HS-5 (cell line): ENCODE measurements at places on chromosomes 7 and 10.

DNA sequence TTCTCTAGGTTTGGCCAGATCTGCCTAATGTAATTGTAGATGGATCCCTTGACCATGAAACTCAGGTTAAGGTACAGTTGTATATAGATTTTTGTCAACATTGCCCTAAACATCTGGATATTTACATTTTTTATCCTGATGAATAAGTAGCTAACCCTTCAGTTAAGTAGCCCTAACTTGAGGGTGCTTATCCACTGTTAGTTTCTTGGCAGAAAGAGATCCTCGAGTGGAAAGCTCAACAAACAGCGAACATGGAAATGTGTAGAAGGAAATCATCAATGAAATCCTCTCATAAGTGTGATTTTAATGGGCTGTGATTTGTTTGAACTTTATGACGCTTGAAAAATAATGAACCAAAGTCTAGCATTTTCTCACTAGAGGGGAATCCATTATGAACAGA is 72.8 kb downstream of the PRSS58 start:
- no peak for DNase-seq

GRCh38 chr10:46516660-46517416 is 39.6 kb downstream of the GPRIN2 start:
- peak; percentile 83 for DNase-seq

DNA sequence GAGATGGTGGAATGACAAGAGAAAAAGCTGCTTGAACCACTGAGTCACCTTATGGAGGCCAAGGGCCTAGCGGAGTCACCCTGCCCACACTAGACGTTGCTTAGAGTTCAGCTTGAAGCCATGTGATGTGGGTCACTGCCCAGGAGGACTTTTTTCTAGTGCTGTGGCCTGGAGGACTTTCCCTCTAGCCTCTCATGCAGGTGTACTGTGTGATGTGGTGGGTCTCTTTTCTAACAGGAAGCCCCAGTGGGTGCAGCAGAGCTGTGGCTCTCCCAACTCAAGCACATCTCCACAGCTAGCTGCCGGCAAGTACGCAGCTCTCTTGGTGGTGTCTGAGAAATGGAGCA is 13.6 kb downstream of the POR start:
- DNase-seq, result no peak

DNA sequence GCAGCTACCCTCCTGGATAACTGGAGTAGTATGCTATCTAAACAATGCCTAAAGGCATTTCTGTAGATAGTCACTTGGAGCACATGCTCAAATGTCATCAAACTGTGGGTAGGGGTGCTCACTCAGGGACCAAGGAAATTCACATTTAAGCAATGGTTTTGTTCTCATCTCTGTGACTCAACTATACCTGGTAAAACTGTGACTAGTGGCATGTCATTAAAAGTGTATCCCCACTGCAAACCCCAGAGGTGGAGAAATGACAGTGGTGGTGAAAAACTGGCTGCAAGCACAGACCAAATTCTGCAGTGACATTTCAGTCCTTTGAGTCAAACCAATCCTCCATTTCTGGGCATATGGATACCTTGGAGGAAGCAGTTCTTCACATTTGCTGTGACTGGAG is 134.2 kb upstream of the EFCAB10 start:
- DNase-seq, result no peak

DNA sequence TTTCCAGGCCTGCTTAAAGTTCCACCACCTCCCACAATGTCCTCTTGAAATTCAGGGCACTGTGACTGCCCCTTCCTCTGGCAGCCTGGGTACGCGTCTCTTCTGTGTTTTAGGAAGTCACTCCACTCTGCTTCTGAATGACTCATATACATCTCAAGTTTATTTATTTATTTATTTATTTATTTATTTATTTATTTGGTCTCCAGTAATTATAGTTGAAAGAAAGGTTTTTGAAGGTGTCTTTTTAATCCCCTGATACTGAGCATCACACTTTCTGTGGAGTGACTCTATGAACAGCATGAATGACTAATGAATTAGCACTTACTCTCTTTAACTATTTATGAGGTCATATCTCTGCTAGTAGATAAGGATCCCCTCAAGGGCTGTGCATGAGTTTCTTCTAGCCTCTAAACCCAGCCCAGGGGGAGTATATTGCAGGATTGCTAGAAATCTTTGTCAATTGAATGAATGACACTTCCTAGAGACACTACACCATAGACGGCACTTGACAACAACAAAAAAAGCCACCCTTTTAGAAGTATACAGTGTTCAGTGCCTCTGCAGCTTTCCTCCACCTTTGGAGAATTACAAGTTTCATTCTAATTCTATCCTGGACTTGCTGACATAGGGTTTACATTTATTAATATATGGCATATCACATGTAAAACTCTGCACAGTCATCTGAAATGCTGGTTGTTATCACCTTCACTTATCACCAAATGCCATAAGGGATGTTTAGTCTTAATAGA is 2.1 kb downstream of the MACC1 start:
- no peak for DNase-seq

GRCh38 chr7:14590206-14590605 is 312.3 kb downstream of the DGKB start:
- peak; percentile 20 for DNase-seq

GRCh38 chr7:26853788-26854393 is 10.5 kb downstream of the SKAP2 start:
- no peak for DNase-seq

DNA sequence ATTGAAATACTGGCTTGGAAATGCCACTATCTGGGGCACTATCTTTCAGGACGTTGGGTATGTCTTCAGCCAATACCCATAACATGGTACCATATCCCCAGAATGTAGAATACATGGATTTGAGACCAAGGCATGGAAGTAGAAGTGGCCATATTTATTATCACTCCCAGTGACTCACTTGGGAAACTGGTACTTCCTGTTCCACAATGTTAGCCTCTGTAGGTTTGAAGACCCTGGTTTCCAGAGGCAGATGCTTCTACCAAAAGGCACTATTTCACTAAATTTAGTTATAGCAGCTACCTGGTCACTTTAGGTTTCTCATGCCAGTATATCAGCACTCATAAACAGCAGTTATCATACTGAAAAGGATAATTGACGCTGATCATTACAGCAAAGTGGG is 184.2 kb downstream of the CCDC71L start:
- no peak for DNase-seq

DNA sequence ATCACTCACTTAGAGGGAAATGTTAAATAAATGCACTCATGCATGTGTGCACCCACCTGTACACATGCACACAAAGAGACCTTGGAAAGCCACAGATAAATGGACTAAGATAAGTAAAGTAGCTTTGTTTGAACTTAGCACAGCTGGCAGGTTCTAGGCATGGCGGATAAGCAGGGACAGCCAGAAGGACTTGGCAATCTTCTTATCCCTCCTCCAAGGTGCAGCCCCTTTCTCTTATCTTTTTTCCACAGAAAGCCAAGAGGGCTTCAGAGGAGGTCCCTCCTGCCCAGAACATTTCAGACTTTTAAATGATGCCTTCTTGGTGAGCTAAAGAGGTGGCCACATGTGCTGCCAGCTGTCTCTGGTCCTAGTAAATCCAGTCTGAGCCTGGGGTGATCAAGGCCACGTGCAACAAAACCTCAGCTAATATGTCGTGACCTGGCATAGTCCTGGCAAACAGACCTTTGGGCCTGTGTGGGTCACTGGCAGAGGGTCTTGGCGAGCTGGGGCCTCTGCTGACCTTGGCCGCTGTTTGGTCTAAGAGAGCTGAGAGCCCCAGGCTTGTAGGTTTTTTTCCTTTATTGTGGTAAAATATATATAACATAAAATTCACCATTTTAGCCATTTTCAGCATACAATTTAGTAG is 43.2 kb upstream of the SLC35B4 start:
- no peak for DNase-seq

DNA sequence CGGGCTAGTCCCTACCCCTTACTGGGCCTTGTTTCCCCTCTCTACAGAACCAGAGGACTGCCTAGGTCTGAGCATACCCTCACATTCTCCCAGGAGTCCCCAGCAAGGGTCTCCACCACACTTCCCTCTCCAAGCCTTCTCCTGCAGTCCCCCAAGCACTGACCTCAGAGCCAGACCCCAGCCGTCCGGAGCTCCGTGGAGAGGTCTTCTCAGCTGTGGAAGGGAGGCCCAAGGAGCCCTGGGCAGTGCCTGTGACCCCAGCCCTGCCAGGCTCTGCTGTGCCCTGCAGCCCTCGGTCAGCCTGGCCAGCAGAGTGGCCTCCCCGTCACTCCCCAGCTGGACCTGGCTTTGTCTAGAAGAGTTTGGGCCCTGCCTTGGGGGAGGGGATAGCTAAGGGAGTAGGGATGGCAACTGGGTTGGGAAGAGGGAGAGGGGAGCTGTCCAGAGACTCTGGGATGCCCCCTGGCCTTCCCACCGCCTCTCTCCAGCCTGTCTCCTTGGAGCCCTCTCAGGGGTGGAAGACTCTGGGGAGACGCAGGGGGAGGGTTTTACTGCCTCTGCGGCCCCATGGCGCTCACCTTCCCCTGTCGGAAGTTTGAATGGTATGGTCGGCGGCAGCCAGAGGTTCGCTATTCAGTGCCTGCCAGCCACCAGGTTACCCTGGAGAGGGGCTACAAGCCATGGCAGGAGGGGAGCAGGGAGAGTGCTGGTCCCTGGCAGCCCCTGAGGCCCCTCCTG is at the start of gene C10orf105:
TSS of gene C10orf105 (minus strand) at position 315 of the 738 bp plus-strand sequence. CDS start 3,441 bp downstream, outside the sequence.
- no peak for DNase-seq

- no peak for DNase-seq
These were observed 52.8 kb downstream of the PWWP2B start for GRCh38 chr10:132449811-132450181.

DNA sequence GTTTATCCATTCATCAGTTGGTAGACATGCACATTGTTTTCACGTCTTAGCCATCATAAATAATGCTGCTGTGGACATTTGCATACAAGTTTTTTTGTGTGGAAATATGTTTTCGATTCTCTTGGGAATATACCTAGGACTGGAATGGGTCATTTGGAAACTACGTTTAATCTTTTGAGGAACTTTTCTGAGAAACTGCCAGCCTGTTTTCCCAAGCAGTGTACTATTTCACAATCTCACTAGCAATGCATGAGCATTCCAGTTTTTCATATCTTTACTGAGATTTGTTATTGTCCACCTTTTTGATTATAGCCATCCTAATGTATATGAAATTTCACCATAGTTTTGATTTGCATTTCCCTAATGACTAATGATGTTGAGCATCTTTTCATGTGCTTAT is 95.7 kb upstream of the JAZF1 start:
- no peak for DNase-seq

DNA sequence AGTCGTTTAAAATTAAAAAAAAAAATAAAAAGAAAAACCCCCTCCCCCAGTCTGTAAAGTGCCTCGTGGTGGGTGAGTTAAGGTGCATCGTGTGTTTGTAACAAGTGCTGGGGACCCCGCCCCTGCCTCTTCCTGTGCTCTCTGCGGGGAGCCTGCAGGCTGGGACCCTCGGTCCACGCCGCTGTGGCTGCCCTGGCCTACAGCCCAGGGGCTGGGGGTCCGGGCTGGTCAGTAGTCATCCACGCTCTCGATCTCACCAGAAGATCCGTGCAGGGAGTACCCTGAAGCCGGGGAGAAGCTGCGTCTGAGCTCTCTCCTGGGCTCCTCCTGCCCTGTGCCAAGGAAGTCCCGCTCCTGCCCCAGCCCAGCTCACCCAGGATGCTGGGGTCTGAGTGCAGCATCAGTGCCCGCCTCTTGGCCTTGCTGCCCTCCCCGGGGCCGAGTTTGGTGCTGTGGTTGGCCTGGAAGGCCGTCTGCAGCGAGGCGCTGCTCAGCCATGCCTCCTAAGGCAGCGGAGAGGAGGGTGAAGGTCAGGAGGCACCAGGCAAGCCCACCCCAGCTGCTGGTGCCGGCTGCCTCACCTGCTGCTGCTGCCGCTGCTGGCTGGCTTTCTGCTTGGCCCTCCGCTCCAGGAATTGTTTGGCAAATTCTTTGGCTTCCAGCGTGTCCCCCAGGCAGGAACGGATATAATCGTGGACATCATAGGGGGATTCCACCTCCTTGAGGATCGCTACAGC is 8.1 kb downstream of the GNB2 start:
- DNase-seq, result no peak

- DNase-seq, result no peak
These were observed 324.7 kb upstream of the NPVF start for GRCh38 chr7:25552998-25553397.

GRCh38 chr7:136131304-136131630 is 154.1 kb upstream of the MTPN start:
- no peak for DNase-seq

DNA sequence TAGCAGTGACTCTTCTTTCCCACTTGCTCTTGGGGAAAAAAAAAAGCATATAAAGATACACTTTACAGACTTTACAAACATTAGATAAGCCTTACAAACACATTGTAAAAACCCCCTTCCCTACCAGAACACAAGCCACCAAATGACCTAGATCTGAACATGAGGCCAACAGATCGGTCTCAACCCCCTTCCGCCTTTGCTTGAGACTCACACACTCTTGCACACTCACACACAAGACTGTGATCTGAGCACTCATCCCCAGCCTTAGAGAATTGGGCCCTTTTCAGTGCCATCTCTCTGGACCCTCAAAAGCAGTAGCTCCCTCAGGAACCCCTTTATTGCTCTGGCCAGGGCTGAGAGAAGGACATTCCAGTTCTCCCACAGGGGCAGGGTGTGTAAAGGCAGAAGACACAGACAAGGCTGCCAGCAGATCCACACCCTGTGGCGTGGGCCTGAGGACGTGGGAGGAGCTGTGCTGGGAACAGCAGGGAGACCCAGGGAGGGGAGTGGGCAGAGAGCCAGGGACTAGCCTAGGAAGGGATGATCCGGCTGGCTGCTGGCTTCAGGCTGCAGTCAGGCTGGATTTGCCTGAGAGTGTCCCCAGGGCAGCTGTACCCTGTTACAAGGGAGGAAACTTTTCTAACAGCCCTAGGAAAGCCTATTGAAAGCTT is 206.7 kb downstream of the KIAA1217 start:
- DNase-seq, result no peak

DNA sequence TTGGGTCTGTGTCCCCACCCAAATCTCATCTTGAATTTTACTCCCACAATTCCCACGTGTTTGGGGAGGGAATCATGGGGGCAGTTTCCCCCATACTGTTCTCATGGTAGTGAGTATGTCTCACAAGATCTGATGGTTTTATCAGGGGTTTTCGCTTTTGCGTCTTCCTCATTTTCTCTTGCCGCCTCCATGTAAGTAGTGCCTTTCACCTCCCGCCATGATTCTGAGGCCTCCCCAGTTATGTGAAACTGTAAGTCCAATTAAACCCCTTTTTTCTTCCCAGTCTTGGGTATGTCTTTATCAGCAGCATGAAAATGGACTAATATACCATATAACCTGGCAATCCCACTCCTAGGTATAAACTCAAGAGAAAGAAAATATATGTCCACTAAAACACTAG is 25.9 kb upstream of the SP4 start:
- DNase-seq, result no peak
